ENCODE measurements at places on chromosomes 5 and 9. TPM values are rescaled to one million over a fixed set of nuclear protein-coding genes. Genes with fewer than 3 reads are reported as not detected.

DNA sequence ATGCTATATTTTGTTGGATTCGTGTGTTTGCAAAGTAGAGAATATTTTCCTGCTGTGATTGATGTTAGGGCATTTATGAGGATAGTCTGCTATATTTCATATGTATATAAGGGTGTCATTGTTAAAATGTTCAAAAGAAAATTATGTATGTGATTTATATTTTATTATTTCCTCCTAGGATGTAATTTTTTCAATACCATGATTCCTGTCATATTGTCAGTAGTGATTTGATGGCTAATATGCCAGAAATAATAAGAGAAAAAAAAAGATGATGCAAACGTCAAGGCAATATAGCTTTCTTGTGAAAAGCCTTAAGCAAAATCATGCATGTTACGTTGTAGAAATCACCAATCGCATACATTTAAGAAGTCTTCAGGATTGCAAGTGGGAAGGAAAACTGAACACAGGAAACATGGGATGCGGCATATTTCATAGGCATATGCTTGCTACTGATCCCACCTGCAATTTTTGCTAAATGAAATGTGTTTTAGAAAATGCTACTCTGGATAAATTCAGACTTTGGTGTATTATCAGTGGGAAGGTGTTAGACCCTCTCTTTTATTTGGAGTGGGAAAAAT, 224.5 kb downstream of the MAST4 start:
- DNase-seq = no peak

DNA sequence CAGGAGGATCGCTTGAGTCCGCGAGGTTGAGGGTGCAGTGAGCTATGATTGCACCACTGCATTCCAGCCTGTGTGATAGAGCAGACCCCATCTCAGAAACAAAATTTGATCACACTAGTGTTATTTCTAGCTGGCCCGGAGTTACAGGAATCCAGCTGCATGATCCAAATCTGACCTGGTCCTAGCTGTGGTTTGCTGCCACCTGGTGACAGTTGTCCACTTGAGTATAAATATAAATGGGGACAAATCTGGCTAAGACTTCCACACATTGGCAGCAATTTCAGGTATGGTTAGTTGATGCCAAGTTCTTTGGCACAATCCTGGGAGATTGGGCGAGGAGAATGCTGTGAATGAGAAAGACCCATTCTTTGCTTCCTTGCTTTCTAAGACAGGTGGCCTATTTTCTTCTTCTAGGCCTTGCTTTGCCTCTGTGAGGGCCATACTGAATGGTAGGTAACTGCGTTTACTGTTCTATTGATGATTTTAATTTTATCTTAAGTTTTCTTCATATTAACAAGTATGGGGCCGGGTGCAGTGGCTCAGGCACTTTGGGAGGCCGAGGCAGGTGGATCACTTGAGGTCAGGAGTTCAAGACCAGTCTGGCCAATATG, 35.4 kb downstream of the UBE2R2 start:
- no peak for DNase-seq

- no peak for DNase-seq
Measured at GRCh38 chr5:10994091-10994986, 233.3 kb upstream of the DAP start.

- DNase-seq = no peak
Measured at GRCh38 chr9:83061990-83062650, 822 bp downstream of the RASEF start.

- DNase-seq = no peak
Measured at GRCh38 chr5:87885758-87886157, 382.9 kb downstream of the TMEM161B start.

DNA sequence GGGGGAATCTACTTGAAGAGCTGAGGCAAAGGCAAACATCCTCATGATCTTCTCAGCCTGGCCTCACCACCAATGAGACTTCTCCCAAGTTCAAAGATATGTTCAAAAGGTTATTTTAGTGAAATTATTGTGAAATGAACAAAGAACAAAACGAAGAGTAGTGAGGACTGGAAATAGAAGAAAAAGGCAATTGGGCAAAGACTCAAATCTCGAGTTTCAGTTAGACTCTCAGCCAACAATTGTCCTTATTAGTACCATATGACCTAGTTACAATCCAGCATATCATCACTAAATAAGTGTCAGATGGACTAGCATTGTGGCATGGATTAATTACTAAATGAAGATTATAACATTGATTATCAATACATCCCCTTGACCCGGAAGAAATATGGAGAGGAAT, 9.0 kb downstream of the ZNF474 start:
- DNase-seq = no peak

- no peak for DNase-seq
Measured at GRCh38 chr9:70986984-70987383, 134.4 kb downstream of the TRPM3 start.

GRCh38 chr5:149796030-149796429, 65.9 kb downstream of the PPARGC1B start:
- no peak for DNase-seq

GRCh38 chr5:39466846-39467245, 42.1 kb upstream of the DAB2 start:
- DNase-seq = no peak

- no peak for DNase-seq
Measured at GRCh38 chr5:74624501-74624900, 16.0 kb downstream of the ENC1 start.

DNA sequence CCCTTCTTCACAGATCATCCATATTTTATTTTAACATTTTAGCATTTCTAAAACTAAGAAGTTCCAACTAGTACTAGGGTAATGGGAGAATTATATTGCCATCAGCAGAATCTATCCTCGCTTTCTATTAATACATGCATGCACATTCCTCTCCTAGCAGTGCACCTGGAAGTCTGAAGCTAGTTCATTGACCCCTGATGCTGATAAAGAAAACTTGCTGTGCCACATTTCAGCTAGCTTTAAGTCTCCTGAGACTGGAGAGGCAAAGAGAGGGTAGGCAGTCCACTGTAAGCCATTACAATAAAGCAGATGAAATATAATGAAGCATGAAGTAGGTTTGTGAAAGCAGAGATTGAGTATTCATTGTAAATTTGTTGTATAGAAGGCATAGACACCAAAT, 15.8 kb downstream of the MINAR2 start:
- DNase-seq = no peak

- DNase-seq = no peak
Measured at GRCh38 chr9:105508530-105508929, 49.4 kb upstream of the FKTN start.

DNA sequence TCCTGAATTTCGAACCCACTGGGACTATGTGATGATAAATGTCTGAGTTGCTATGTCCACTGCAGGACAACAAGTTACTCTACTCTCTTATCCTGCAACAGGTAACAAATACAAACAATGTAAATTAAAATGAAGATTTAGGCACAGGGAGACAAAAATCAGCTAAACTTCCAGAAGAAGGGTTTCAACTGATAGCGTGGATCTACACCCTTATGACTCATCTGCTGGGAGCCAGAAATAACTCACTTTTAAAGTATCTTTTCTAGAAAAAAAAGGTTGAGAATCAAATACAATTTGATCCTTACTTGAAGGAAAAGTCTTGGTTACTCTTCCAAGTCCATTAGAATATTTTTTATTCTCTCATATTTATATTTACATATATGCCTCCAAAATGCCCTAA, 21.4 kb downstream of the PJA2 start:
- DNase-seq = no peak

DNA sequence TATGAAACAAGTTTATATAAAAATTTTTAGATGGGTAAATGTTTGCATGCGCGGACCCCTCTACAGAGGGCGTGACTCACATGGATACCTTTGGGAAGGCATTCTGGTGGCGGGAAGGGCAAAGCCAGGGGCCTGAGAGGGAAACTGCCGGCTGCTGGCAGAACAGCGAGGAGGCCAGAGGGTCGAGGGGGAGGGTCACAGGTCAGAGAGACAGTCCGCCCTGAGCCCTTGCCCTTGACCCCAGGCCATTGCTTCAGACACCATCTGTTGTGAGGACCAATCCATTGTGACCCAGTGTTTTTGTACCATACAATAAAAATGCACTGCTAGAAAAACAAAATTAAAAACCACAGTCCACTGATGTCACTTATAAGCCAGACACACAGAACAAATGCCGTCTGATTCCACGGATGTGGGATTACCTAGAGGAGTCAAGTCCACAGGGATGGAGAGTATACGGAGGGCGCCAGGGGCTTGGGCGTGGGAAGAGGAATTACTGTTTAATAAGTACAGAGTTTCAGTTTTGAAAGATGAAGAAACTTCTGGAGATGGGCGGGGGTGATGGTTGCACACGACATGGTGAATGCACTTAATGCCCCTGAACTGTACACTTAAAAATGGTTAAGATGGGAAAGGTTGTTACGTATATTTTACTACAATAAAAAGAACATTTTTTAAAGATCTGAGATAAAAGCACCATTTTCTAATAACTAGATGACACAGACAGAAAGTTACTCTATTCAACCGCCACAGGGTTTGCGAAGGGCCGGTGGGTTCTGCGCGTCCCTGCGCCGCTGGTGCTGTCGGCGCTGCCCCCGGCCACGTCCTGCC, 12.0 kb downstream of the BTNL9 start:
- no peak for DNase-seq

- DNase-seq = no peak
Measured at GRCh38 chr5:51172903-51173626, 210.2 kb upstream of the ISL1 start.

DNA sequence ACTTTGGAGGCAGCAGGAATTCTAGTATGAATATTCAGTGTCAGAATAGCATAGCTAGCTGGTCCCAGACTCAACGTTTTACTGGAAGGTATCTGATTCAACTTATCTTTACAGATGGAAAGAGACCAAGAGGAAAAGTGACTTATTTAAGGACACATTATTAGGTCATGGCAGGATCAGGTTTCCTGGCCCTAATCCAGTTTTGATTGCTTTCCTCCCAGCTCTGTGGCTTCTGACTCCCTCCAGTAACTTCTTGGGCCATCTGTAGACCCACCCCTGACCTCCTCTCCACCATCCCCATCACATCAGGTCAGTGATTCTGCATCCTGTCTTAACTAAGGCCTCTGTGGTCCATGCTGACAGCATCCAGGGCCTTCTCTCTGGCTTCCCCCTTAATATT, 38.4 kb downstream of the SH3TC2 start:
- no peak for DNase-seq

GRCh38 chr9:91676046-91676445, 252.4 kb upstream of the NFIL3 start:
- no peak for DNase-seq

DNA sequence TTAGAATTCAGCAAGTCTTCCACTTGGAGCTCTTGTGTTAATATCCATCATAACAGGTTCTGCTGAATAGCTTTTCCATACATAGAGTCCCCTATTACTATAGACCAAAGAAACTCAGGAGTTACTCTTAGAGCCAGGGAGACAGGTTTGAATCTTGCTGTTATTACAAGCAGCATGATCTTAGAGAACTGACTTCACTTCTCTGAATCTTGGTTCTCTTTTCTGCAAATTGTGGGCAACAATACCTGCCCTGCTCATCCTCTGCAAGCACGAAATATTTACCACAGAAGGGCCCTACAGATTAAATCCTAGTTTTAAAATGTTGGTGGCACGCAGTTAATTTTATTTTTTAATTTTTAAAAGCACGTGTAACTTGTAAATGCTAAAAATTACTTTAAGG, 111.7 kb downstream of the TLR4 start:
- no peak for DNase-seq

DNA sequence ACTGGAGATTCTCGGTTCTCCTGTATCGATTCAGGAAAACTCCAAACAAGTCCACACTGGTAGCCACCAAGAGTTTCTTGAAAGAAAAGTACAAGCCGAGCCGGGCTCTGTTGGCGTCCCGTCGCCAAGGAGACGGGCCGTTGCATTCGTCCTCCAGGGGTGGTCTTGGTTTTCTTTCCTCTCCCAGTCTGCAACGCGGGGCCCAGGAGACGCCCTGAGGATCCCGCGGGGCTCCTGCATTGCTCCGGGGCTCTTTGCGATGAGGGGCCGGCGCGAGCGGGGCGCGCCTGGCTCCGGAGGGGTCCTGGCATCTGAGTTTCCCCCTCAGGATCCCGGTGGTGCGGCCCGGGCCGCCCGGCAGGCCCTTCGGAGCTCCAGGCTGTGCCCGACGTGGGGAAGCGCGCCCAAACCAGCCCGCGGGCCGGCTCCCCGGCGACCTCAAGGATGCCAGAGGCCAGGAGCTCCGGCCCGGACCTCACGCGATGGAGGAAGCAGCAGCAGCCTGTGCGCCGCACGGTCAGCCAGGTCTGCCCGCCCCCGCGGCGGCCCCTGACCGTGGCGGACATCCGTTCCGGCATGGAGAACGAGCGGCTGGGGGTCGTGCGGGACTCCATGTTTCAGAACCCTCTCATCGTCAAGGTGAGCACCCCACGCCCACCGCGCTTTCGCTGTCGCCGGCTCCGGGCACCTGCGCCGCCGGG, at the start of gene CFAP77:
Gene CFAP77, plus strand, starts transcription at position 384 of the 701 bp plus-strand sequence. Its CDS starts 61 bp downstream, at position 445.
- peak; percentile 13 for DNase-seq

DNA sequence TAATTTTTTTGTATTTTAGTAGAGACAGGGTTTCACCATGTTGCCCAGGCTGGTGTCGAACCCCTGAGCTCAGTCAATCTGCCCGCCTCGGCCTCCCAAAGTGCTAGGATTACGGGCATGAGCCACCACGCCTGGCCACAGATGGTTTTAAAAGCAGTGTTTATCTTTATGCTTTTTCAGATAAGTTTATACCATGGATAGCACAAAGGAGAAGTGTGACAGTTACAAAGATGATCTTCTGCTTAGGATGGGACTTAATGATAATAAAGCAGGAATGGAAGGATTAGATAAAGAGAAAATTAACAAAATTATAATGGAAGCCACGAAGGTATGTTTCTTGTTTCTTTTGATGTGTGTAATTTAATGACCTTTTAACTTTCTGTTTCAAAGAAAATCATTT, 35.1 kb downstream of the POLK start:
- no peak for DNase-seq

DNA sequence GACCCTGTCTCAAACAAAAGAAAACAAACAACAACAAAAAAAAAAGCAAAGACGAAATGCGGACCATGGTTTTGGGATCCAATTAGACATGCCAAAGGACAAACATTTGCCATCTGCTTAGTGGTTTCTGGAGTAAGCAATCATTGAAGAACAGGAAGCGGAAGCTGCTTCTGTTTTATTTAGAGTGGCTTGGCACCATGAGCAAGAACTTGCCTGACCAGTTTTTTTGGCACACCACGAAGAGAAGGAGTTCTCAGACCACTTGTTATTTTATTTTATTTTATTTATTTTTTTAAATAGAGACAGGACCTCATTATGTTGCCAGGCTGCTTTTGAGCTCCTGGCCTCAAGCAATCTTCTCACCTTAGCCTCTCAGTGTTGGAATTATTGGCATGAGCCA, 17.0 kb downstream of the BTF3 start:
- DNase-seq = no peak

The WNT8A gene
- not detected for polyA plus RNA-seq

The PLAC8L1 gene
- polyA plus RNA-seq = 0.15 TPM

The LAMC3 gene
- not detected for polyA plus RNA-seq

The IRX2 gene
- polyA plus RNA-seq = not detected

The OR1Q1 gene
- polyA plus RNA-seq = 0.14 TPM

The ROPN1L gene
- 0.29 TPM for polyA plus RNA-seq

The MUSK gene
- 0.58 TPM for polyA plus RNA-seq

The MORN5 gene
- not detected for polyA plus RNA-seq

The CA9 gene
- 1.3 TPM for polyA plus RNA-seq

The PRLR gene
- polyA plus RNA-seq = not detected

The BNC2 gene
- polyA plus RNA-seq = 46.8 TPM

The HNRNPAB gene
- polyA plus RNA-seq = 90.9 TPM

The PTAR1 gene
- 20.2 TPM for polyA plus RNA-seq

The QRFP gene
- not detected for polyA plus RNA-seq

The F12 gene
- 0.48 TPM for polyA plus RNA-seq
